ENCODE measurements at places on chromosomes 6 and 20.
A peak's percentile ranks its signal among the peaks of the same experiment; 100 is the strongest.

DNA sequence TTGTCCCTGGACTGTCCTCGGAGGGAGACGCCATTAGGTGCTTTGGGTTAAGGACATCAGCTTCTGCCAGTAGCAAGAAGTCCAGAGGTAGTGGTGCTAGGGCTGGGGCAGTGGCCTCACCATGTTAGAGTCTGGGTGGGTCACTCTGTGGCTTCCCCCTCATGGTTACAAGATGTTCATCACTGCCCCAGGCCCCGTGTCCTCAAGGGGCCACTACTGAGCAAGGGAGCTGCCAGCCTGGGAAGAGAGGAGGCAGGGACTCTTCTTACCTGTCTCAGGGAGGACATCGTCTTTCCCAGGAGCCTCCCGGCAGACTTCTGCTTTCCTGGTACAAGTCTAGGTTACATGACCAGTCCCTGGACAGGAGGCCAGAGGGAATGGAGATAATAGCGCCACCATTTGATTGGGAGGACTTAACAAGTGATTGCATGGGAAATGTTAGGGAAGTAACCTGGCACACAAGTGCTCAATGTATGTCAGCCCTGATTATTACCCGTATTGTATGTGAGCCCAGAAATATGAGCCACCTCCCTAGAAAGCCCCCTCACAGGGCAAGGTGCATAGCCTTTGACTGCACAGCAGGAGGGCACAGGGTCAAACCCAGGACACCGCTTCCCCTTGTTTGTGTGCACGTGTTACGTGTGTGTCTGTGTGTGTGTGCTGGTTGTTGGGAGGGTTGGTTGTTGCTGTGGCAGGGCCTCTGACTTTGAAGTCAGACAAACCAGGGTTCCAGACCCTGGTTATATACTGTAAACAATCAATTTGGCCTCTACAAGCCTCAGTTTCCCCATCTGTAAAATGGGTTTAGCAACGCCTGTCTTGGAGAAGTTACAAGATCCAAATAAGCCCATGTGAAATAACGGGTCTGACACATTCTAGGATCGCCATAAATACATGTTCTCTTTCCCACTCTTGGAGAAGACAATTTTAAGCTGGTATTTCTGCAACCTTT lies 30.0 kb downstream of the SIRPA start:
- DNase-seq = no peak

DNA sequence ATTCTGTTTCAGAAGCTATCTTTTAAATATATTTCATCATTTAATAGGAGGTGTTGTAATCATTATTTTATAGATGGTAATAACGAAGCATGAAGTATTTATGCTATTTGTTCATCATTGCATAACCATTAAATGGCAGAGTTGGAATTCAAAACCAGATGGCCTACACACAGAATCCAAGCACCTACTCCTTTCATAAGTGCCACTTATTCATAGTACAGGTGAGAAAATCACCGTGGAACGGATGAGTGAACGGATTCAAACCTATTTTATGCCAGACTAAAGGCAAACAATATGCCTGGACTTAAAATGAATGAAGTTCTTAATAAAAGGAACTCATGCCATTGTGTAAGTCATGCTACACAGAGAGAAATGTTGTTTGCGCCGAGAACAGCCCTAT lies 397.9 kb upstream of the ADGRB3 start:
- DNase-seq = no peak

DNA sequence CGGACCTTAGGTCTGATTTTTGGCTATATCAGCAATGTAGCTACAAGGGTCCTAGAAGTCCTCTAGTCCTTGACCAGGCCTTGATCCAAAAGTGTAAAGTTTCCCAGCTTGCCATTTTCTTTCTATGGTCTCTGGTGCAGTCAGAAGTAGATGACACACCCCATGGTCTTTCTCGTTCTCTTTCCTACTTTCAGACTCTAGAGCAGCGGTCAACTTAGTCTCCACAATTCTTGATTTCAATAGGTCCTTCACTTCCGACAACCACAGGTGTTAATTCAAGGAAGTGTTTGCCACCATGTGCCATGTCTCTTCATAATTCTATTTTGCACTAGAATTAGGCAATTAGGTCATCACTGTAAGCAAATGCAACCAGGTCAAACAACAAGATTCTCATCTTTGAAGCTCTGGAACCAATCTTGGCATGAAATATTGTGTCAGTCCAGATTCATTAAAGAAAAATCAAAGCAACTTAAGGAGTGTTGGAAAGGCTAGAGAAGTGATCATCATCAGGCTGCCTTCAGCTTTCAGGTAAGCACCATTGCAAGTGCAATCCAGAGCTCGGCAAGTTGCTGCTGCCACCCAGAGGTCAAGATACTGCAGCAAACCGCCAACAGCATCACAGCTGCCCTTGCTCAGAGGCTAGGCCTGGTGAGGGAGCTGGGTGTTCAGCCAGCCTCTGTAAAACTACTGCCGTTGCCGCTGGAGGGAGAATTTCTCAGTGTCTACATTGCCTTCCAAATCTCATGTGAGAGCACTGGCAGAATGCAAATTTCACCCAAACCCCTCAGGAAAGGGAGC lies 5.6 kb upstream of the SYNE1 start:
- DNase-seq = peak; percentile 52

DNA sequence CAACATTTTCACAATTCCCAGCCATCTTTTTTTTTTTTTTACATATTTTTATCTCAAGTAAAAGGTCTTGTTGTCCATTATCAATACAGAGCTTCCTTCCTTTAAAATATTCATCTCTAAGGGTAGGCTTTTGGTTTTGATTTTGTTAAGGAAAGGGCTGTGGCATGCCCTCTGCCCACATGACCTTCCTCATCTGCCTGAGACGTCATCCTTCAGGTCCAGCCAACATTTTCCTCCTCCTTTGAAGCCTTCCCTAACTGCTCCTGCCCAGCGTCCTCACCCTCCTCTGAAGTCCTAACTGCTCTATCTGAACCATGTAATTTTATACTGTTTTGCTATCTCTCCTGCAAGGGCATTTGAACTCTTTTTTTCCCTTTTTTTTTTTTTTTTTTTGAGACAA lies 73.9 kb upstream of the TGM3 start:
- DNase-seq = no peak

- no peak for DNase-seq
Measured at GRCh38 chr6:73644941-73645591, 8.7 kb downstream of the SLC17A5 start.

DNA sequence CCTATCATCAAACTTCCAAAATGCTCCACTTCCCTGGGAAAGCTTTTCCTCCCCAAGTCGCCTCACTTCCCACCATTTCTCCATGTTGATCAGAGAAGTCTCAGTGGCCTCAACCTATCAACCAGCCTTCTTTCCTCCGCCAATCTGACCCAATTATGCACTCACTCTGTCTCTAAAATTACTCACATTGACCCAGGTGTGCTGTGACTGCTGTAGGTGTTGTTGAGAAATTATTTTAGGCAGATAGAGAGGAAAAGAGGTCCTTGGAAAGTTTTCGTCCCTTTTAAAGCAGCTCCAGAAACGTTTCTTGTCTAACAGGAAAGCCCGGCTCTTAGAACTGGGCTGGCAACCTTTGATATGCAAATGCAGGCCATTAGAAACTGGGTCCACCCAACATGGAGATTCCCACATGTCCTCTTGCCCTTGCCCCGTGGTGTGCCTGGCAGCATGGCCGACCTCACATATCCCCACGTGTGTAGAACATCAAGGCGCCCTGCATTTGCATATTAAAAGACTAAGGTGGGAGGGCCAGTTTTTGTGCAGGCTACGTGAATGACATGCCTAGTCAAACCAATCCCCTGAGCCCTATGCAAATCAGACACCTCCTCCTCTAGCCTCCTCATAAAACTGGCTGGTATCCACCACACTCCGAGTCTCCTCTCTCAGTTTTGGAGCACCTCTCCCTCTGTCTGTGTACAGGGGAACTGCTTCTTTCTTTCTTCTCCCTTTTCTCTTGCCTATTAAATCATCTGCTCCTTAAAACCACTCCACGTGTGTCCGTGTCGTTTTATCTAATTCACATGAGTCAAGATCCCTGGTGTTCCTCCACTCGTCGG lies 12.9 kb downstream of the IPCEF1 start:
- no peak for DNase-seq

GRCh38 chr6:116218172-116218633 lies 35.7 kb downstream of the TSPYL4 start:
- DNase-seq = no peak

DNA sequence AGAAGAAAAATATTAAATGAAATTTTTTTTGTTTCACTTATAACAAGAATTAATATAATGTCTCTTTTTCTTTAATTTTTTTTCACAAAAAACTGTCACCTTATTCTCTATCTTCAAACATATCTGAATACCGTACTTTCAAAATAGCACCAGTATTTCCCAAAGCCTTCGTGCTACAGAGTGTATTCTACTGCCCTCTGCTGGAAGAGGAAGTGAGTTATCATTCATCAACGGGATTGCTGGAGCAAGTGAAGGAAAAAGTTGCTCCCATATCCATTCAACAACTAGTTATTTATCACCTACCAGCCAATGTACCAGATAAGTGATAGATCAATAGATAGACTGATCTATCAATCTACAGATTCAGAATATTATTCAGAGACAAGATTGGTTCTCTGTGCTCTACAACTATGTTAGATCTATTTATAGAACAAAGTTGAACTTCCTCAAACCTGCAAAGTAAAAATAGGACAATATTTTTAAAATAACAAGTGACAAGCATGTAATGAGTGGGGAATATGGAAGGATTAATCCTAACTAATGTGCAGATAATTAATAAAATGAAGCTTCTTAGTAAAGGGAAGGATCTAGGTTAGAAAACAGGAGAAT lies 26.7 kb upstream of the TFAP2B start:
- no peak for DNase-seq

Measured in CD4-positive, alpha-beta T cell treated with Interleukin-4 for 1 hour (primary cell).